ENCODE measurements at places on chromosomes 12 and 14. TPM values are rescaled to one million over a fixed set of nuclear protein-coding genes. Genes with fewer than 3 reads are reported as not detected.

GRCh38 chr12:6954316-6955107 lies 3.4 kb downstream of the PTPN6 start:
- DNase-seq, result no peak

Gene PLD4
- 57.7 TPM for total RNA-seq

DNA sequence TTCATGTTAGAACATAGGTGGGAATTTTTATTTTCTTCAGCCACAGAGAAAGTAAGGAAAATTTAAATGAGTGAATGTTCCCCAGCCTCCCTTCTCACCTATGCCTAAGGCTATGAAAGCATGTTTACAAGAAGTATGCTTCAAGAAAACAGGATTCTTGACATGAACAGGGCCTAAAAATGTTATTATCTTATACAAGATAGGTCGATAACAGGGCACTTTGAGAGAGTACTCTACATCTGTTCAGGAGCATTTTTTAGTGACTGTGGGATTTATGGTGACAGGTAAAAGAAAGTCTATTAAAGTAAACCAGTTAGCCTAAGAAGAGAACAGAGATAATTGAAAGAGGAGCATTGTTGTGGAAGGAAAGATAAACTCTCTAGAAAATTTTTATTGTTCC lies 222.9 kb upstream of the DAAM1 start:
- DNase-seq, result no peak

DNA sequence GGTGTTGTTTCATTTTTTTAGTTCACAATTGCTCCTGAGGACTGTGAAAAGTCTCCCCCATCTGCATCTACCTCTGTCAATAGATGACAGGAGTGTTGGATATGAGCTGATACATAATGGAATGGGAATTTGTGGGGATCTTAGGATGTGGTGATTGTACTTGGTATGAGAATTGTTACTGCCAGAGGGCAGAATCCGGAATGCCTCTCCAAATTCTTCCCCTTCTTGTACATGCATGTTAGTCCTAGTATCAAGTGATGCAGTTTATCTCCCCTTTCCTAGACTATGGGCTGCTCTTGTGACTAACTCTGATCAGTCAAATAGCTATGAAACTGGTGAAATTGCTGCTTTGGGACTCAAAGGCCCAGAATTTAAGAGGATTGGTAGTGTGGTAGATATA lies 24.8 kb upstream of the NOVA1 start:
- no peak for DNase-seq

Gene MAP3K9
- 7.9 TPM for total RNA-seq
